Right lung (tissue), 10 donors: ENCODE measurements at places on chromosomes 5 and 9. TPM values are rescaled to one million over a fixed set of nuclear protein-coding genes. Genes with fewer than 3 reads are reported as not detected.

- DNase-seq: no peak
Observed at GRCh38 chr5:9423571-9423970, 122.3 kb downstream of the SEMA5A start.

DNA sequence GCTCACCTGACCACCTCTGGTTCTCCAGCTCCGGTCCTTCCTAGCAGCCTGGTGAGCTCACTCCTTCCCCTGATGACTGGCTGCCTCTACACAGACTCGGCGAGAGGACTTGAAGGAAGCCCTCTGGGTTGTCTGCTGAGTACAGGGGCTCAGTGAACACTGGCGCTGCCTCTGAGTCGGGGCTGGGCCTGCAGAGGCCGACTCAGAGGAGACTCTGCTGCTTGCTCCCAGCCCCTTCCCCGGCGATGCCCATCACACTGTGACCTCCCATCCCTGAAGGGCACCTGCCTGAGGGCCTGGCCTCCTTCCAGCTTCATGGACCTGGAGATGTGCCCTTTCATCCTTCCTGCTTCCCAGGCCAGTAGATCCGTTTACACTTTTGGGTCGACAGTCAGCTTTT is 22.0 kb downstream of the CRB2 start:
- no peak for DNase-seq

DNA sequence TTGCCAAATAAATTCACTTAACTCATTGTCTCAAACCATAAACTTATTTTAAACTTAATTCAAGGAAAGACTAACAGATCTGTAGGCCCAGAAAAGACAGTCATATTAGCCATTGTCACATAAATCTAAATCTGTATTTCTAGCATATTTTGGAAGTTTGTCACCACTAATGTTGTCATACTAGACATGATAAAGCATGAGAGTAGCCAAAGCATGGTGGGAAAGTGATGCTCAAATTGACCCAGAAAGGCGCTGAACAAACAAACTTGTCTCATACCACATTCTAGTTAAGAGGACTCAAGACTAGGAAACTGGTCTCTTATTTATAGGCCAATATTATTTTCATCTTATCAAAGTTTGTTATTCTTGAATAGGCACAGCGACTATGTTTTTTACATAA is 99.4 kb downstream of the VCAN start:
- DNase-seq: no peak

DNA sequence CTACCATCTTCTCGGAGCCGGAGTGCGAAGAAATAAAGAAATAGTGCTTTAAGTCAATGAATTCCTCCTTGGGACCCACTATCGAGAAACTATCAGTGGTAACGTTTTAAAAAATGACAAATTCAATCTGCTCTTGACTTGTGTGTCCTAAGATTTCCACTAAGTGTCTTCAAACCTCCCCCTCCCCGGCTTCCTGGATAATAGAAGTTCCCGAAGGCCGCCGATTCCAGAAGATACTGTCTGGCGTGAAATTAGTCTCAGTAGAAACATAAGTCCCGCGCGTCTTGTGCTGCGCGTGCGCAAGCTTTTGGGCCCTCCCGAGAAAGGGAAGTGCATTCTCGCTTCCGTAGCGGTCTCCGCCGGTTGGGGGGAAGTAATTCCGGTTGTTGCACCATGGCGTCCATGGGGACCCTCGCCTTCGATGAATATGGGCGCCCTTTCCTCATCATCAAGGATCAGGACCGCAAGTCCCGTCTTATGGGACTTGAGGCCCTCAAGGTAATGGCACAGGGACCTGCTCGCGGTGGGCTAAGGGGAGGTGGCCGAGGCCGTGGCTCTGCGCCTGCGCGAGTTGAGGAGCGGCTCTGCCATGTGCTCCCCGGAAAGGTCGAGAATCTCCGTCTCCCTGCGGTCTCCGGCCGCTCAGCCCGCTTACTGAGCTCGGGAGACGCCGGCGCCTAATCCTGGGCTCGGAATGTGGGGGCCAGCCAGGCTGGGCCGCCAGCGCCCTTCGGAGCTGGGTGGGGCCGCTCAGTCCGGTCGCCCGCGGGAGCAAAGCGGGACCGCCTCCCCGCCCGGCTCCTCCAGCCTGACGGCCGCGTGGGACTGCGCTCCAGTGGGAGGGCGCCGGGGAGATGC is at the start of gene CCT5:
TSS of gene CCT5 (plus strand) at position 333 of the 858 bp plus-strand sequence. CDS start at position 394, 61 bp downstream.
- DNase-seq: peak; percentile 95

GRCh38 chr5:135570453-135570764 is 8.4 kb downstream of the CXCL14 start:
- no peak for DNase-seq

GRCh38 chr5:14881826-14882225 is 10.2 kb upstream of the ANKH start:
- no peak for DNase-seq

DNA sequence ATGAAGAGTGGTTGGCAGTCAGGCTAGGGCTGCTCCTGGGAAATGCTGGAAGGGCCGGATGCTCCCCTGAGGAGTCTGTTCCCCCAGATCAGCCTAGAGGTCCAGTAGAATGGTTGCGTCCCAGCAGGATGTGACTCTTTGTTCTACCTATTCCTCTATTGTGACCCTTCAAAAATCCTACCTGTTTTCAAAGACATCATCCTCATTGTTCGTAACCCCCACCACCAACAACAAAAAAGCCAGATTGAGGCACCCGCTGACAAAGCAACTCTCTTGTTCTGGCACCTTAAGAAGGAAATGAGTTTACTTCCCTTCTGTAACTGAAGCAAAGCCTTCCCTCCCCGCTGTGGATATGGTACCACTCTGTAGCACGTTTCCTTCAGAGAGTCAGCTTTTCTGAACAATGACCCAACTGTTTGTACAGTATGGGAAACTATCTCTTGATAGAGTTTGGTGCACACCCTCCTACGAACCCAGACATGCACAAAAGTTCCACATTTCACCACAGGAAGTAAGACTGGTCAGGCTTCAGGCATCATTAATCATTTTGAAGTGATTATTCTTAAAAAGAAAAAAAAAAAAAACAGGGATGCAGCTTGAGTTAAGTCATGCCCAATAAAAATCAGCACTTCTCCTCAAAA is 207.2 kb downstream of the ENC1 start:
- no peak for DNase-seq

- no peak for DNase-seq
Observed at GRCh38 chr5:167233507-167234220, 1057.8 kb upstream of the WWC1 start.

DNA sequence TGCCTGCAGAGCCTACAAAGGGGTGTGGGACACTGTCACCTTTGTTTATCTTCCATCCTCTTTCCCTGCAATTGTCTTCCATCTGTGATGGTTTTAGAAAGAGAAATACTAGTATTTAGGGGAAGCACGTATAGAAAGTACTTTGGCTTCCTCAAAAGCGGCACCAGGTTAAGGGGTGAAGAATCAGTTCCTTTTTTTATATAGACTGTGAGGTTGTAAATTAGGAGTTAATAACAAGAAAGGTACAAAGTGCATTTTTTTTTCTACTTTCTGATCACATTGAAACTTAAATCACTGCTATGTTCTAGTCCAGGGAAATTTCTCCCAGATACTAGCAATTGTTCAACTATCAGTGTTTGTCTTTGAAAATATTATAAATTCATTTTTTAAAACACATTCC is 219.3 kb downstream of the CEMIP2 start:
- no peak for DNase-seq

GRCh38 chr5:179182601-179183000 is 122.4 kb downstream of the ZNF354C start:
- DNase-seq: no peak

DNA sequence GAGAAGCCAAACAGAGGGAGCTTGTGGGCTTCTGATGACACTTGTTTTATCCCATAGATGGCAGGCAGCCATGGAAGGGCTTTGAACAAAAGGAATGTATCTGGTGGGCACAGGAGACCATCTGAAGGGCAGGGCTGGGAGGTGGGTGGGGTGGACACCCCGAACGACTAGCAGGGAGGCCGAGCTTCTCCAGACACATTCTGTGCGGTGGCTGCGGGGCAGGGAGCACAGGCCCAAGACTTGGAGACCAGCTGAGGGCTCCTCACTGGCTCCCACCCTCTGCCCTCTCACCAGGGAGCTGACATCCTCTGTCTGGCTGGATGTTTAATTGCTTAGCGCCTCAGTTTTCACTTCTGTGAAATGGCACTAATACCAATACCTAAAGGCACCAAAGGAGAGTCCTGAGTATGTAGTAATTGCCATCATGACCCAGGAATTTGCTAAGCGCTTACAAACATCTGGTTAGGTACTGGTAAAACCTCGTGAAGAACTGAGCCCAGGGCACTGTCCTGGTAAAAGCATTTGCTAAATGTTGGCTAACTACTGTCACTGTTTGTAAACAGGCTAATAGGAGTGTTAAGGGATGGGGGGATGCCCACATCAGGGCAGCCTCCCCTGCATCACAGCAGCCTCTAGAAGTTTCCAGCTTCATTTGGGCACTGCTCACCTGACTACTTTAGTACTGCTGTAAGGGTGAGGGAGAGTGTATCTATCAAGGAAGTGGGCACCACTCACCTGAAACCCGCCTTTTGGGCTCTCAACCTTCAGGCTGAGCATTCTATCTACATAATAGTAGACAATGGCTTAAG is 2.1 kb upstream of the PHF2 start:
- no peak for DNase-seq

DNA sequence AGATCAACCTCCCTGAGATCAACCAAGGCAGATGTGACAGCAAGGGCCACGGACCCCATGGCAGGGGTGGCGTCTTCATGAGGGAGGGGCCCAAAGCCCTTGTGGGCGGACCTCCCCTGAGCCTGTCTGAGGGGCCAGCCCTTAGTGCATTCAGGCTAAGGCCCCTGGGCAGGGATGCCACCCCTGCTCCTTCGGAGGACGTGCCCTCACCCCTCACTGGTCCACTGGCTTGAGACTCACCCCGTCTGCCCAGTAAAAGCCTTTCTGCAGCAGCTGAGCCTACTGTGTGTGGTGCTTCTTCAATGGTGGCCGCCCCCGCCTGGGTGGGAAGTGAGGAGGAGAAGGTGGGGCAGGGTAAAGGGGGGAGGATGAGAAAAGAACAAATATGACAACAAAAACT is 8.3 kb downstream of the GPX3 start:
- DNase-seq: no peak

GRCh38 chr9:3676766-3677165 is 151.0 kb upstream of the RFX3 start:
- DNase-seq: no peak

GRCh38 chr5:164383662-164384061 is 878.2 kb downstream of the MAT2B start:
- no peak for DNase-seq

DNA sequence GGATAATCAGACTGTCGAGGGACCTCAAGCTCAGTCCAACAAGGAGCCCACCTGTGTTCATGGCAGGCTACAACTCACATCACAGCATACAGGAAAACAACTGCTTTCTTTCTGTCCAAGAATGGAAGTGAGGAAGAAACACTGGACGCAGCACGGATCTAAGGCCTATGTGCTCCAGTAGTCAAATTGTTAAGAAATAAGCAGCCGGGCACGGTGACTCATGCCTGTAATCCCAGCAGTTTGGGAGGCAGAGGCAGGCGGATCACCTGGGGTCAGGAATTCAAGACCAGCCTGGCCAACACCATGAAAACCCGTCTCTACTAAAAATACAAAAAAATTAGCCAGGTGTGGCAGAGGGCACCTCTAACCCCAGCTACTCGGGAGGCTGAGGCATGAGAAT is 427.8 kb downstream of the BNC2 start:
- DNase-seq: no peak

DNA sequence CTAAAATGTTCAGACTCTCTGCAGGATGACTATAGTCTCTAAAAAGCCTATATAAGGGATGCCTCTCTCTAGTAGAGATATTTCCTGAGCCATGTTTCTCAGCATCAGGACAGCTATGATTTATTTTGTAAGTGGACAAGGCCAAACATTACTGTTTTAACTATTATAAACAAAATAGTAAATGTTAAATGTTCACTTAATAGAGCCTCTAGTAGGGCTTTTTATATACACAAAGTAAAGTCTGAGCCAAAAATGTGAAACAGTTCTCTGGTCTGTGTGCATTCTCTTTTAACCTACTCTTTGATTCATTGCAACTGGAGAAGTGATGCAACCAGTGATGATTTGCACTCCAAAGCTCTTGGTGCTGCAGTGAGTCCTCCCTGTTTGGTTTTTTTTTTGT is 220.5 kb downstream of the GDNF start:
- DNase-seq: no peak

Gene GNA14
- 8.4 TPM for polyA plus RNA-seq

Gene DNAJC18
- polyA plus RNA-seq: 34.2 TPM

Gene KYAT1
- polyA plus RNA-seq: 6.6 TPM

Gene HAVCR2
- 2.3 TPM for polyA plus RNA-seq

Gene IL5
- 0.35 TPM for polyA plus RNA-seq

Gene PFN3
- not detected for polyA plus RNA-seq
